ENCODE measurements at places on chromosomes 13 and 19.

GRCh38 chr13:93744886-93745285 is 518.3 kb downstream of the GPC6 start:
- no peak for DNase-seq

DNA sequence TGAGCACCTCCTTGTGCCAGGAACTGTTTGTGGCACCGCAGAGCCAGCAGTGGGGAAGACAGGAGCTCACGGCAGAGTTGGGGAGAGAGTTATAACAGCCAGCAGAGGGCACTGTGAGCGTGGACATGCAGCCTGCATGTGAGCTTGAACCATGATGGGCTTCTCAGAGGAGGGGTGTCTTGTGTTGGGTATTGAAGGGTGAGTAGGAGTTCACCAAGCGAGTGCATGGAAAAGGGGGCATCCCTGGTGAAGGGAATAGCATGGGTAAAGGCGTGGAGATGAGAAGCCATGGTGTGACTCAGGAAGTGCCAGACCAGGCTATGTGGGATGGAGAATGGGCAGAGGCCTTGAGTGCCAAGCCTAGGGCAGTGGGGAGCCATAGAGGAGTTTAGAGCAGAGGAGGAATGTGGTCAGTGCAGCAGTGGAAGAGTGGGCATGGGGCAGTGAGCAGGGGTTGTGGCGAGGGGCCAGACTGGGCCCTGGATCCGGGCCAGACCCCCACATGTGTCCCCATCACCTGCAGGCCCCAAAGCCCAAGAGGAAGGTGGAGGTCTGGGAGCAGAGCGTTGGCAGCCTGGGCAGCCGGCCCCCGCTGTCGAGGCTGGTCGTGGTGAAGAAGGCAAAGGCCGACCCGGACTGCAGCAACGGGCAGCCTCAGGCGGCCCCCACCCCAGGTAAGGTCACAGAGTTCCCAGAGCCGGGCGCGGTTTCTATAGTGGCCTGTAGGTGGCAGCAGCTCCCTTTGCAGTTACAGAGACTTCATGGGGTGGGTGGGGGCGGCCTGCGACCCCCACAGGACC is 11.8 kb upstream of the SHD start:
- peak; percentile 63 for DNase-seq

DNA sequence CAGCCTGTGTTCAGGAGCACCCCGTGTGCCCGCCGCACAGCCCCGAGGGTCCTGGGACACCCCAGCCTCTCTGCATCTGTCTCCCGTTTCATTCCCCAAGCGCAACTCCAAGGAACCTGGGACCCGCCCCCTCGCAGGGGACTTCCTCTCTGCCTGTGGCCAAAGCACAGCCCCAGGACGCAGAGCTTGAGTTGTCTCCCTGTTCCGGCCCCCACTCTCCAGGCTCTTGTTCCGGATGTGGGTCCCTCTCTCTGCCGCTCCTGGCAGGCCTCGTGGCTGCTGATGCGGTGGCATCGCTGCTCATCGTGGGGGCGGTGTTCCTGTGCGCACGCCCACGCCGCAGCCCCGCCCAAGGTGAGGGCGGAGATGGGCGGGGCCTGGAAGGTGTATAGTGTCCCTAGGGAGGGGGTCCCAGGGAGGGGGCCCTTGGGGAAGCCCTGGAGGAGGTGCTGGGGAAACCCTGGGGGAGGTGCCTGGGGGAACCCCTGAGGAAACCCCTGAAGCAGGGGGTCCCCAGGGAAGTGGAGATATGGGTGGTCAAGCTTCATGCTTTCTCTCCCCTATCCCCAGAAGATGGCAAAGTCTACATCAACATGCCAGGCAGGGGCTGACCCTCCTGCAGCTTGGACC is 1.3 kb downstream of the HCST start:
- DNase-seq: peak; percentile 85

DNA sequence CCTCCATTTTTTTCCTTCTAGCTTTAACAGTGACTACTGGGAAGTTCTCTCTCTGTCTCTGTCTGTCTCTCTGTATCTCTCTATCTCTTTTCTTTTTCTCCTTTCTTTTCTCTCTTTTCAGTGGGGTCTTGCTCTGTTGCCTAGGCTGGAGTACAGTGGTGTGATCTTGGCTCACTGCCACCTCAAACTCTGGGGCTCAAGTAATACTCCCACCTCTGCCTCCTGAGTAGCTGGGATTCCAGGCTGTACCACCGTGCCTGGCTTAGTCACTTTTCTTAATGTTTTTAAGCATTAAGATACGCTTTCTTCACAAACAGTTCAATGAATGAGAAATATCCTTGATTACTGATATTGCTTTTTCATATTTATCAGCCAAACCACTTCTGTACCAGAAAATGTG is 13.1 kb downstream of the PCCA start:
- DNase-seq: no peak

DNA sequence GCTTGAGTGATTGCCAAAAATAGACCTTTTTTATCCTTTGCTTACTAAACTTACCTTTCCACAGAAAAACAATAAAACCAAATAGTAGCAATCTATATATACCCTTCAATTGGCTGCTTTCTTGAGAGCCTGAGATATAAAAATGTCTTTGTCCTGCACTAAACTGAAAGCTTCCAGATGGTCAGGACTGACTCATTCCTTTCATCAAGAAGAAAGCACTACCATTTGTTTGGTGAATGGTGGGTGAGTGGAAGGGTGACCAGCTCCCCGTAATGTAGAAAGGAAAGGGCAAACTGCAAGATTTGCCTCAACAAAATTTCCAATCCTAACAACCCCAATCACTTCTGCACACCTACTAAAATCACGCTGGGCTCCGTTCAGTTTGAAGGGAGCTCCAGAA is 67.8 kb downstream of the SACS start:
- DNase-seq: no peak

- no peak for DNase-seq
Observed at GRCh38 chr13:43569658-43570057, 217.1 kb downstream of the ENOX1 start.

- DNase-seq: no peak
Observed at GRCh38 chr19:28330831-28331230, 882.1 kb downstream of the UQCRFS1 start.

- DNase-seq: no peak
Observed at GRCh38 chr13:27135023-27135422, 36.6 kb downstream of the USP12 start.

- DNase-seq: no peak
Observed at GRCh38 chr13:90690458-90691080, 656.9 kb upstream of the MIR17HG start.

DNA sequence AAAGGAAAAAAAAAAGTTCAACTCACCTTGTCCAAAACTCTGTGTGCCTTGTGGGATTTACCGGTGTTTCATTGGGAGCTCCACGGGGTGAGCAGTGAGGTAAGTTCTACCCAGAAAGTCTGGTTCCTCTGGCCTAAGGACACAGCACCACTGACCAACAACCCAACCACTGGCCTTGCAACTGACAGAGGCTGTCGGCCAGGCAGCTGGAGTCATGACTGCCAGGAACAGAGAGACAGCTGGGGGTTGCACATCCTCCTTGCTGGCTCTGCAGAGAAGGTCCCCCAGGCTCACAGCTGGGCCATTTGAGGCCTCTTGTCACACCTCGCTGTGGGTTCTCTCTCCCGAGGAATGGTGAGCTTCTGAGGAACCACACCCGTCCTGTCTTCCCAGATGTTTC is 59.5 kb downstream of the ANKRD10 start:
- no peak for DNase-seq

DNA sequence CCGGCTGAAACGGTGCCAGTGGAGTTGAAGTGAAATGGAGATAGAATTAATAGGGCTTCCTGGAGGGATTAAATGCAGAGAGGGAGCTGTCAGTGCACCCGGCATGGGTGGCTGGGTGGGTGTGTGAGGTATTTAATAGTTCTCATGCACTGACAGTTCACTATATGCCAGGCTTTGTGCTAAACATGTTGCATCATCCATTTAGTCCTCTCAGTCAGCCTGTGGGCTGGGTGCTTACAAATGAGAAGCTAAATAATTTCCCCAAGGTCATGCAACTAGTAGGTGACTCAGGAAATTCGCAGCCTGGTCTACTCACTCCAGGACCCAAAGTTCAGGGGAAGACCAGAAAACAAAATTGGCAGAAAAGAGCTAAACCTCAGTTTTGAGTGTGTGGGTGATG is 63.5 kb upstream of the SPATA13 start:
- DNase-seq: peak; percentile 52

DNA sequence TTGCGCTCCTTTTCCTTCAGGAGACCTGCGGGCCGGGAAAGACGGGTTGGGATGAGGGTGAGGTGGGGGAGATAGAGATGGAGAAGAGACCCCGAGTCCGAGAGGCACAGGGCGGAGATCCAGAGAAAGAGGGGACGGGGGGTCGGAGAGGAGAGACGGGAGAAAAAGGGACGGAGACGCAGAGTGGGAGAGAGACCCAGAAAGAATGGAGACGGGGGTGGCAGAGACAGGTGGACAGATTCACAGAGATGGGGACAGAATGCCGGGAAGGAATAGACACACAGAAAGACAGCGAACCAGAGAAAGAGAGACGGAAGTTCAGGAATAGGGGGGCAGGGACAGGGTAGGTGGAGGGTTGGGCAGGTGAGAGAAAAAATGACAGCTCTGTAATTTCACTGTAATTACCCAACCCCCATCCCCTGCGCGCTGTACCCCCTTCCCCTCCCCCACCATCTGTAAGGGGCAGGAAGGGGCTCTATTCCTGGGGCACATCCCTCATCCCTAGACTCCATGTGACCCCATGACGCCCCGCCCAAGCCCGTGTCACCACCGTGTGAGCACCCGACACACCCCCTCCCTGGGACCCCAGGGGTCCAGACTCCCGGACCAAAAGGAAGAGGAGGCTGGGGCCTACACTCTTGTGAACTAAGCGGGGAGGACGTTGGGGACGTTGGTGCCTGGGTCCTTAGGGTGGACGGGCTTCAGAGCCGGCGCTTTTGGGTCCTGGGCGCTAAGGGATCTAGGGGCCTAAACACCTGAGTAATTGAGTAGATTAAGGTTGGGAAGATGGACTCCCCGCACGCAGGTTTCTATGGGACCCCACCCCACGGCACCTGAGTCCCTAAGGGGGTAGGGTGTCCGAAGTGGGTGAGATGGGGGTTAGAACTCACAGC is 967 bp downstream of the DBP start:
- DNase-seq: peak; percentile 25

GRCh38 chr19:6501740-6502648 is at the start of gene TUBB4A:
TUBB4A (minus strand) TSS chr19:6502309; CDS start chr19:6502212, 97 bp downstream.
- DNase-seq: peak; percentile 46

- no peak for DNase-seq
Observed at GRCh38 chr19:27822336-27822735, 1390.6 kb downstream of the UQCRFS1 start.

- no peak for DNase-seq
Observed at GRCh38 chr19:19626516-19627472, 1.2 kb downstream of the LPAR2 start.

DNA sequence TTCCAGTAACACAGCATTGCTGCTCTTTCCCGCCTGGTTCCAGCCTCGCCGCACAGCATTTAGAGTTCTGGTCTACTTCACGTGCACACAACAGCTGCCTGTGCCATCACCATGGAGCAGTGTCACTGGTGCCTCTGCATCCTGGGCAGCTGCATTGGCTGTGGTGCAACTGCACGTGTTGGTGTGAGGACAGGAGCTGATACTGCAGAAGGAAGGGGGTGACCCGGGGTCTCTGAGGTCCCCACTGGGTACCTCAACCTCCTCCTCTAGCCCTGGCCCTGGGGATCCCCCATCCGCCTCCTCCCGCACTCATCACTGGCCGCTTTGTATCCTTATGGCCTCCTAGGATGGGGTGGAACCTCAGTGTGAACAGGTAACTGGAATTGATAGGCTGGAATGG is 112.5 kb downstream of the SOX1 start:
- DNase-seq: no peak

GRCh38 chr19:55249841-55250240 is 9.0 kb downstream of the PPP6R1 start:
- DNase-seq: no peak

- no peak for DNase-seq
Observed at GRCh38 chr19:13959141-13959961, 7.0 kb downstream of the DCAF15 start.

- DNase-seq: no peak
Observed at GRCh38 chr19:336067-336614, 8.5 kb downstream of the MIER2 start.

DNA sequence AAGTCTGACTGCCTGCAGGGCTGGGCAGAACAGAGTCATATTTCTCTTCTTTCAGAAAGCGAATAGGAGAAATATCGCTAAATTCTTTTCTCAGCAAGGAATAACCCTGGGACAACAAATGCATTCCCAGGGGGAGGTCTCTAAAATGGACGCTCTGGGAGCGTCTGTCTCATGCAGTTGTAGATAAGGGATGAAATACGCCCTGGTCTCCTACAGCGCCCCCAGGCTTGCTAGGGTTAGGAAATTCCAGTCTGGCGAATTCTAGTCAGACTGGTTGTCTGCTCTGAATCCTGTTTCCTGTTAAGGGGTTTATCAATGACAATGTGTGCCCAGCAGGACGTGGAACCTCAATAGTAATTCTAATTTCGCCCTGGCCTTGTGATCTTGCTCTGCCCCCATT is 1214.1 kb downstream of the DIAPH3 start:
- DNase-seq: no peak

DNA sequence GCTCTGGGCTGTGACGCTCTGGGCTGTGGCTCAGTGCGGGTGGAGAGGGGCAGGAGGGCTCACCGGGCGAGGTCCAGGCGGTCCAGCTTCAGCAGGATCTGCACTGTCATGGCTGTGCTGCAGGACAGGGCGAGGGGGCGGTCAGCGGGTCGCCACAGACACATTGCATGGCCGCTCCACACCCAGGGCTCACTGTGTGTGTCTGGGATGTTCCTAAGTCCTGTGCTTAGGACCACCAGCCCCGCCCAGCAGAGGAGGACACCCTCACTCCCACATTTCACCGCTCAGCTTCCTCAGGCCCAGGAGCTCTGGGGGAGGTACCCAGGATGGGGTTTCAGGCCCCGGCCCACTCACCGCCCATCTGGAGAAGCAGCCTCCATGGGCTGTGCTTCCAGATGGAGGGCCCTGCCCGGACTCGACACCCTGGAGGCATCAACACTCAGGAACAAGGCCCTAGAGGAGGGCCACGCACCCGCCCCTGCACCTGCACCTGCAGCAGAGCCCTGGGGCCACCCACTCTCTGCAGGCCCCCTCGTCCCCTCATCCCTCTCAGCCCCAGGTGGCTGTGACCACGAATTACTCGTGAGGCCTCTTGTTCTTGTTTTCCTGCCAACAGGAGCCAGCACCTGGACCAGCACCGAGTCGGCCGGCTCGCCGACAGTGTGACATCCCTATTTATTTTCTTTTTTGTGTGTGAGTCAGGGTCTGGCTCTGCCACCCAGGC is 9.7 kb upstream of the CERS1 start:
- DNase-seq: no peak
